ENCODE measurements at places on chromosomes 4 and X.

GRCh38 chr4:7824218-7824617 is 115.4 kb downstream of the AFAP1 start:
- DNase-seq: no peak

DNA sequence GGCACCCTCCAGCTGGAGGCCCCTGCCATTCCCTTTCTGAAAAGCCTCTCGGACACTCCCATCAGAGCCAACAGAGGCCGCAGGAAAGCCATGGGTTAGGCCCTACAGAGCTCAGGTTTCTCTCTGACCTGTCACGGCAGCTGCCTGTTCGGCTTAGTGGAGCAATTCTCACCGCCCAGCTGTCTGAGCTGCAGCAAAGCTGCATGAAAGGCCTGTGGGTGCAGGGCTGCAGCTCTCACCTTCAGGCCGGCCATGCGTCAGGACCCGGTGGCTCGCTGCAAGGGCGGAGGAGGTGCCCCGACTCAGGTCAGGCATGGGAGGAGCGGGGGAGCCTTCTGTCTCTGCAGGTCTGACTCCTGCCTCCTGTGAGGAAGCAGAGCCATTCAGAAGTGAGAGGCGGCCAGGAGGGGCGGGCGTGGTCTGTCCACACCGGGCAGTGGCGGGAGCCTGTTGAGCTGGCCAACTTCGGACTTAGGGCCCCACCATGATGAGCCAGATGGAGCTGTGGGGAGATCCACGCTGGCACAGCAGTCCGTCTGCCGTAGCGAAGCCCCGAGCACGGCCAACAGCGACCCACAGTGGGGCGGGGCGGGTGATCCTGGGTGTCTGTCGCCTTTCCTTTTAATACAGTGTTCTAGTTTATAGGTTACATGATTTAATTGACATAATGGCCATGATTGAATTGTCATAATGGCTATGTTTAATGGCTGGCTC is 23.4 kb downstream of the PDE6B start:
- no peak for DNase-seq

DNA sequence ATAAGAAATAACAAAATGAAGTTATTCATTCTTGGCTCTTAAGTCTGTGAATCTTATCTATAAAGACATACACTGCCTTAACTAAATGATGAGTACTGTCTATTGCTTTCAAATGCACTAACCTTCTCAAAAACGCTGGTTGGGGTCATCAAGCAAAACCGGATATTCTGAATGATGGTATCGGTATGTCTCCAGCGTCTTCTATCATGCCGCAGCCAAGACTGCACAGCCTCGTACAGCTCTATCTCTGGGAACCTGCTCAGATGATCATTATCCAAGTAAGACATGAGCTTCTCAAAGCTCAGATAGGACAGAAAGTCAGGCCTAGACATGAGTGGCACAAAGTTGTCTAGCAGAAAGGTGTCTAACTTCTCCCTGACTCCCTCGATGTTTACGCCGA is 21.1 kb downstream of the KLHL15 start:
- no peak for DNase-seq

DNA sequence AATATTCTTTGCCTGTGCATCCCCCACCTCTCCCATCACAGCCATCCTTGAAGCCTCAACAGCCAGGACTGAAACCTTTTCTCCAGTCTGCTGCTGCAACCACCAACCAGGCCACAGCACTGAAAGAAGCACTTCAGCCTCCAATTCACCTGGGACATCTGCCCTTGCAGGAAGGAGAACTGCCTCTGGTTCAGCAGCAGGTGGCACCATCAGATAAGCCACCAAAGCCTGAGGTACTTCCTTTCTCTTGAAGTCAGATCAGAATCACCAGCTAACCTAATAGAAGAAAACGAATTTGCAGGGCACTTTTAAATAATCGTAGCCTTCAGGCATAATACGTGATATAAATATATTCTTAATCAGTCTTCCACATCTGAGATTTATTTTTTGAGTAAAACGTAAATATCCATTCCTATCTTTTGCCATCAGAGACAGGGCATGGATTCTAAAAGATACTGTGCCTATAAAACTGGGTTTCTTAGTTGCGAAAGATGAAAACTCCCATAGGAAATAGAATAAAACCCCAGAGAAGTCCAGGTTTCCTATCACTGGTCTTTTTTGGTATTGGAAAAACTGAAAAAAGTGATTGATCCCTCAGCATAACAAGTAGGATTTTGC is 9.5 kb downstream of the AMBN start:
- peak; percentile 21 for DNase-seq

GRCh38 chrX:48785186-48785539 is 1.2 kb upstream of the GATA1 start:
- DNase-seq: no peak

- peak; percentile 50 for DNase-seq
Measured at GRCh38 chr4:16916719-16917337, 18.4 kb upstream of the LDB2 start.

DNA sequence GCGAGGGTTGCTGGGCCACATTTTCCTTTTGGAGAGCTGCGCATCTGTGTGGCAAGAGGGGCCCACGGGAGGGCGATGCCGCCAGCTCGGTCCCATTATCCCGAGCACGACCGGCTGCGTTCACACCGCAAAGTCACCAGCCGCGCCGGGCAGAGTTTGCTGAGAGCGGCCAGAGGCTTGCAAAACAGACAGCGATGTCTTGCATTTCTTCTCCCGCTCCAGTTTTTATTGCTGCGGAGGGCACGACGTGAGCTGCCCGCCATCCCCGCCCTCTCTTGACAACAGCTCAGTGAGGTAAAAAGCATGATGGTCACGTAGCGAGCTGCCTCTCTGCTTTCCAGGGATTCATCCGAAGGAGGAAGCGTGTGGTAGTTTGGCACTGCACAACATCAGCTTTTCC is 102.1 kb upstream of the TENM3 start:
- no peak for DNase-seq

DNA sequence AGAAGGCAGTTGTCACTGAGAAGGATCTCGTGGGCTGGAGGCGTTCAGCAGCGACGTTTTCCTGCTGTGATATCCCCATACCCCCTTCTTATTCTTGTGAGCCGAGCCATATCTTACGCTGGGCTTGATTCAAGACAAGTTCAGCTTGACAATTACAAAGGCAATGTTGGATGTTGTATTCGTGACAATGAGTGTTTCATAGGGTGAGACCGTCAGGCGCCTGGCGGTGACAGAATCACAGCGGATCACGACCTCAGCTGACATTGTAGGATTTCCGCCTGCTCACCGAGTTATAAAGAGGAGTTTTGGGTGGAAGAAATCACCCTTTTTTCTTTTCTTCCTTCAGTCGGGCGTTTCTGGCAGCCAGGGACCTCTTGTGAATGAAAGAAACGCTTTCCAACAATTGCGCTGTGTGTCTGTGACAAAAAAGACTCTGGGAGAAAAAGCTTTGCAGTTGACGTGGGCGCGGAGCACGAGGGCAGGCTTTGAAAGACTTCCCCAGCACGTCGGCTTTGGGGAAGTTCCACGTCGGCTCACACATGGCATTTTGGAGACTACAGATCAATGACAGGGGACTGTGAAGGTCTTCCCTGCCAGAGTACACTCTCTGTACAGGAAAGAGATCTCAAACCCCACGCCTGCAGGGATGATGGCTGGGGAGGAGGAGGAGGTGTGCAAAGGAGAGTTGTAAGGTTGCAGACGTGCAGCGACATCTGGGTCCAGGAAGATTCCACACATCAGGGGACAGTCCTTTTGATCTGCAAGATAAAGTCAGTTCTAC is 135.4 kb downstream of the CRLF2 start:
- no peak for DNase-seq

GRCh38 chrX:39582091-39582490 is 515.7 kb downstream of the BCOR start:
- no peak for DNase-seq

GRCh38 chr4:83285055-83285407 is 433 bp upstream of the COQ2 start:
- DNase-seq: no peak

DNA sequence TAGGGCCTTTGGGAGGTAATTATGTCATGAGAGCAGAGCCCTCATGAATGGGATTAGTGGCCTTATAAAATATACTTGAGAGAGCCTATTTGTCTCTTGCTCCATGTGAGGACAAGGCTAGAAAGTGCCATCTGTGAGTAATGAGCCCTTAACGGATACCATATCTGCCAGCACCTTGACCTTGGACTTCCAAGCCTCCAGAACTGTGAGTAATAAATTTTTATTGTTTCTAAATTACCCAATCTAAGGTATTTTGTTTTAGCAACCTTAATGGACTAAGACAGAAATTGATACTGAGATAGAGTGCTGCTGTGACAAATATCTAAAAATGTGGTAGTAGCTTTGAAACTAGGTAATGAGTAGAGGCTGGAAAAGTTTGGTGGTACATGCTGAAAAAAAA is 285.0 kb upstream of the DIPK2B start:
- no peak for DNase-seq

DNA sequence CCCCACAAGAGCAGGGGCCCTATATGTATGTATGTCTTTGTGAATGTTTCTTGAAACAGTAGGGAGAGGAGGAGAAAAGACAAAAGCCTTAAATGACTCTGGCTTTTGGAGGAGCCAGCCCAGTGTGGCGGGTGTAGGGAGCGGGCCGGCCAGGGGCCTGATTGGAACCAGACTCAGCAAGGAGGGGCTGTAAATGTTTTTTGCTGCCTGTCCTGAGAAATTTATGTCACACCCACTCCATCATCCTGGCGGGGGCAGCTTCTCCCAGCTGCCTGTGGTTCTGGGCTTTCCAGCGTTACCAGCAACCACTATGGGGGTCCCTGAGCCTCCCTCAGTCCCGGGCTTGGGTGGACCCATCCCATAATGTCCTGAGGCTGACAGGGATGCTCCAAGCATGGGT is 130.8 kb downstream of the PJA1 start:
- no peak for DNase-seq

DNA sequence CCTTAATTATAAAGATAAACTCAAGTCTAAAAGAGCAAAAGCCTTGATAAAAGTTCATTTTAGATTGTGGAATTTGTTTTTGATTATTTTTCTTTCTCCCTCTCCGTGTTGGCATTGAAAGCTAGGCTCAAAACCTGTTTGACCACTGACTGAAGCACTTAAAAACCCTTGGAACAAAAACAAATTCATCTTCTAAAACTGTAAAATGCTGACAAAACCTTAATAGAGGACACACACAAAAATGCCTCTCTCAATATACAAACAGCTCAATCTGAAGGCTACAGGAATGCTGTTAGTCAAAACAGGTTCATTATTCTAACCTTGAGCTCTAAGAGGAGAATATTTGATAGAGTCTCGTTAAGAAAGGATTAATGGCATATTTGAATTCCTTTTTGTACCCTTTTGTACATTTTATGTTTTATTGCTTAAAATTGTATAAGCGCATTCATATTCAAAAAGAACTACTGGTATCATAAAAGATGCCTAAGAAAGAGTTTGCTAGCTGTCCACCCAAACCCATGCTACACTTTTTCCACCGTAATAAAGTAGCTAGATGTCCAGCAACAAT is 74.3 kb upstream of the NAP1L5 start:
- DNase-seq: no peak

DNA sequence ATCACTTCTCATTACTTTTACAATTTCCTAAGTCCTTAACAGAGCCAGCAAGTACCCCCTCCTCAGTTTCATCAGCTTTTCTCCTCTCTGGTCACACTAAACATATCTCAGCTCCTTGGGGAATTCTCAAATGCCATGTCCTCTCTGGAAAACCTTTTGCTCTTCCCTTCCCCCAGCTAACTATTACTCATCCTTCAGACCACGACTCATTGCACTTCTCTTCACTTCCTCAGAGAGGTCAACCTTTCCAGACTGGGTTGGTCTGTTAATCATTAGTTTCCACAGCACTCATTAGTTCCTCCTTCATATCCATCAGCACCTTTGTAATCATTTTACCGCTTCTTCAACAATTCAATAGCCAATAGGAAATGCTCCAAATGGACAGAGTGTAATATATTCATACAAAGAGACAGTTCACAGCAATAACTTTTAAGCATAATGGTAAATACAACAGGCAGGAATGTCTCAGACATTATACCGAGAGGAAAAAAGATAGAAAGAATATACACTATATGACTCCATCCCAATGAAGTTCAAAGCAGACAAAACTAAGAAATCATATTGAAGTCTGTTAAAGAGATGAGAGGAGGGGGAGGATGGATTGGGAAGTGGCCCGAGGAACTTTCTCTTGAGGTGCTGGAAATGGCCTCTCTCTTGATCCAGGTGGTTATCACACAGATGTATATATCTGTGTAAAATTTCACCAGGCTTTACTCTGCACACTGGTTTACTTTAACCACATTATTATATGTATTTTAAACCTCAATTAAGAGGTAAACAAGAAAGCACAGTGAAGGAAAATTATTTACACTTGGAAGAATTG is 39.6 kb downstream of the DDX60L start:
- no peak for DNase-seq

DNA sequence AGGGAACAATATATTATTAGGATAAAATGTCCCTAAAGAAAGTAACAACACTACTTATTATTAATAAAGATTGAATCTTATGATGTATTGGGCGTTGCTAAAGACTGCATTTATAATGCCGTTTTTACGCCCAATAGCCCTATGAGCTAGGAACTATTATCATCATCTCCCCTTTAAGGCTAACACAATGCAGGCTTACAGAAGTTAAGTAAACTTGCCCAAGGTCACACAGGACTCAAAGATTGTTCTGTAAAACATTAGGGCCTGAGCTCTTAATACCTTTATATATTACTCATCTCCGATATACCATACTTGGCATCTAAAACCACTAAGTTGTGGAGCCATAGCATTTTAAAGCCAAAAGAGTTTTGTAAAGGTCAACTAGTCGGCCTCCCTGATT is 149.5 kb downstream of the FAM13A start:
- no peak for DNase-seq

- DNase-seq: no peak
Measured at GRCh38 chrX:69321789-69322188, 156.5 kb upstream of the PJA1 start.

DNA sequence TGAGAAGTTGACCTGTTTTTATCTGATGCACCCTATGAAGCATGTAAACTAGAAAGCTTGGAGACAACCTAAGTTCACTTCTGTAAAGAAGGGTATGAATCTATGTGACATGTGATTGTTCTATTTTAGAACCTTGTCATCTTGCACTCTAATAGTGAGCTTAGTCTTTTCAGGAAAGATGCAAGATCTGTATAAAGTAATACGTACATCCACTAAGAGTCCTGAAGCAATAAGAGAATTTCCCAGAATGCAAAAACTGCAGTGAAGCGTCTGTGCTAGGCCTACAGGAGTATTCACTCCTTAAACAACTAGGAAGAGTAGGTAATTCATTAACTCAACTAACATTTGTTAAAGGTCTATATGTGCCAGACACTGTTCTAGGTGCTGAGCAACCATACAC is 23.3 kb upstream of the NDP start:
- no peak for DNase-seq

- DNase-seq: no peak
Measured at GRCh38 chrX:16239211-16239610, 71.9 kb downstream of the MAGEB17 start.

GRCh38 chr4:185847352-185848097 is 35.5 kb upstream of the SORBS2 start:
- no peak for DNase-seq

DNA sequence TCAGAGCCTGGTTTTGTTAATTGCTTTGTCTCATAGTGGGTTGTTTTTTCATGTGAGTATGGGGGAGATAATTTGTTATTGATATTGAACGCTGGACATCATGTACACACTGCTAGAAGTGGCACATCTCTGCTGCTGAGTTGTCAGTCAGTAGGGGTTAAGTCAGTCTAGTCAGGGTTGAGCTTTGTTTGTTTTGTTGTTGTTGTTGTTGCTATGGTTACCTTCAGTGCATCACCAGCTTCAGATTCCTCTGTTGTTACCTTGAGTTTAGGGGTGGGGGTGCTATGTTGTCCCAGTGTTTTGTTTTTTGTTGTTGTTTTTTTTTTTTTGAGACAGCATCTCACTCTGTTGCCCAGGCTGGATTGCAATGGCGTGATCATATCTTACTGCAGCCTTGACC is 9.9 kb downstream of the YIPF6 start:
- no peak for DNase-seq

GRCh38 chrX:106862972-106863688 is 40.0 kb downstream of the RIPPLY1 start:
- no peak for DNase-seq
